ENCODE measurements at places on chromosomes 1 and 21.

DNA sequence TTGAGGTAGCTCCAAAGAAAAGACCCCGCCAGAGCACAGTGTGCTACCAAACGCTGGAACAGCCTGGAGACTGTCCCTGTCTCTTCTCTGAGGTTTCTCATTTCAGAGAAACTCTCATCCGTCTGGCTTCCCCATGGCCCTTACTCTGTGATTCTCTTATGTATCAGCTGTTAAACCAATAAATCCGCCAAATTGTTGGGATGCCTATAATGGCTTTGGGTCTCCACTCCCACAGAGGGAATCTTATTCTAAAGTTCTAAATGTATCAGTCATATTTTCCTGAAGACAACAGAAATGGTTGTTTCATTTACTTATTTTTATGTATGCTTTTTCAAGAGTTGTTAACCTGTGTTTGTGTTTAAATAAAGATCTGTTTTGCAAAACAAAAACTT is 4.0 kb downstream of the ERG start:
- no peak for DNase-seq

DNA sequence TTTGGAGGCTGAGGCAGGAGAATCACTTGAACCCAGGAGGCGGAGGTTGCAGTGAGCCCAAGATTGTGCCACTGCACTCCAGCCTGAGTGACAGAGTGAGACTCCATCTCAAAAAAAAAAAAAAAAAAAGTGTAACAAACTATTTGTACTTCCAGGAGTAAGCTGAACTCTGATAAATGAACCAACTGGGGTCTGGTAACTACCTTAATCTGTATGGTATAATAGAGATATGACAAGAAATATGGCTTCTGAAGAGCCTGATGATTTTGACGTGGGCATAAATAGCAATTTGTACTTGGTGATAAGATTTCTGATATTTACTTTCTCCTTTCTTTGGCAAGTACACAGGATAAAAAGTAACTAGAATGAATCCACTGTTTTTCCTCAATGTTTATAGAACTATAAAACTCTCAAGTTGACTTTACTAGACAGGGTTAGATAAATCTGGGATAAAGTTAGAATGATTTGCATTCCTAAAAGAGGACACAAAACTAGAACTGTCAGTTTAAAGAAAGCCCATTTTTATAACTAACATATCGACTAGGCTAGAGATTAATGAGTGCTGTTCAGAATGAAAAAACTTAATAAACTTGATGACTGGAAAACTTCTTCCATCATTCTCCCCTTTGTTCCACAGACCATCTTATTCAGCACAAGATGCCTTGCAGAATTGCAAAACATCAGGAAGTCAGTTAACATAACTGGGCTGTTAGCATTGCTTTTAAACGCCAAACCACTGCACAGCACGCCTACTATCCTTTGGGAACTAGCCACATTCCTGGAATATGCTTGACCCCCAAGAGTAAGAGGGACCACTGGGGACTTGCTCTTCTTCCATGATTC is 51.5 kb upstream of the EDARADD start:
- no peak for DNase-seq

DNA sequence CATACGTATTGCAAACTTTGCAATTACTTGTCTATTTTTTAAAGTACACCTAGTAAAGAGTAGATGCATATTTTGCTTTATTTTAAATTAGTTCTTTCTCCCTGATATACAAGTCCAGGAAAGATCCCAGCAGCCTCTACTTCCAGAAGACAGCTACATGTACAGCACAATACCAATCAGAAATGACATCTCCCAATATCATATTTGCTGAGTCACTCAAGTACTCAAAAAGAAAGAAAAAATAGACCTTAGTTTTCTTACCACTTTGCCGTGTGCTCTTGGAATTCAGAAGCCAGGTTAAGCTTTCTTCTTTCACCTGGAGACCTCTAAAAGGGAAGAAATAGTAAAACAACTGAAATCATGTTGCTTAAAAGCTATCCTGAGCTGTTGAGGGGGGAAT is 412.6 kb upstream of the RUNX1 start:
- DNase-seq = no peak

GRCh38 chr21:32860399-32860798 is 88.8 kb upstream of the PAXBP1 start:
- no peak for DNase-seq

DNA sequence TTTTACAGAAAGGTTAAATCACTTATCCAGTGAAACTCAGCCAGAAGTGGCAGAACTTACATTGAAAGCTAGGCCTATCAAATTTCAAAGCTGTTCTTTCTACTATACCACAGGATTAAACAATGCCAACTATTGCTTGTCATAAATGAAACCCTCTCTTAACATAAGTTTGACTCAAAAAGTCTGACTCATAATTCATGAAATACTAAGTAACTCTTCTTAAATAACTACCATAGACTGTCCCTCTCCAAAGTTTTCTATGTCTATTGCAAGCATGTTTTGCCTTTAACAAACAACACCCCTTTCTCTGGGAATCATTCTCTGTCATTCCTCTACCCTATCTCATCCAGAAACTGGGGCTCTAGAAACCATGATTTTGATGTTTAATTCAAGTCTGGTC is 109.5 kb upstream of the UBE2U start:
- no peak for DNase-seq

DNA sequence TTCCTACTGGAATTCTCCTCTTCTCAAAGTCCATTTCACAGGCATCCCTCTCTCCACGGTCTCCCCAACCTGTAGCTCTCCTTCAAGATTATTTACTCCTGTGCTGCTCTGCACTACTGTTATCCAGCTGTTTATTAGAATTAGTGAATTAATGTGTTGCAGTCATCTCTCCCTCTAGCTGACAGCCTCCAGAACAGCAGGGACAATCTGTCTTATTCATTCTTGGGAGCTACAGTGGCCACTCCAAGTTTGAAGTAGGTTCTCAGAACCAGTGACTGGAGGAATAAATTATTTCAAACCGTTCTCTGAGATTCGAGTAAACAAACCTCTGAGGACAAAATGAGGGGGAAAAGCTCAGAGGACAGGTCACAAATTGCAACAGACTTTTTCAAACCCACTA is 330.9 kb downstream of the RRAGC start:
- no peak for DNase-seq

DNA sequence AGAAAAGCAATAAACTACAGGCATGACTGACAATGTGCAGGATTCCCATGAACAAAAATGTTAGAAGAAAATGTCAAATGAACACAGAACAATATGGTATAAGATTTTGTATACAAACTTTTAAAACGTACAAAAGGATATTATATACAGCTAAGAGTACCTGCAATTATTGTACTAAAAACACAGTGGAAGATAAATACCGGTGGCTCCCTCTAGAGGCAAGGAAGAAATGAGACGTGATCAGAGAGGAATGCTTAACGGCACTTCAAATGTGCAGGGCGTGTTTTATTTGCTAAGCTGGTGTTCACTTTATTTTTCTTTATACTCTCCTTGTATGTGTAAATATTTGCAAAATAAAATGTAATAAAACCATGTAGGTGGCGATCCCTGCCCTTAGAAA is 191.8 kb upstream of the SAMSN1 start:
- DNase-seq = peak; percentile 18

GRCh38 chr1:159900086-159900680 is at the start of gene CFAP45:
Gene CFAP45, minus strand, starts transcription at chr1:159900165. Its CDS starts 67 bp downstream, at chr1:159900098.
- peak; percentile 93 for DNase-seq

DNA sequence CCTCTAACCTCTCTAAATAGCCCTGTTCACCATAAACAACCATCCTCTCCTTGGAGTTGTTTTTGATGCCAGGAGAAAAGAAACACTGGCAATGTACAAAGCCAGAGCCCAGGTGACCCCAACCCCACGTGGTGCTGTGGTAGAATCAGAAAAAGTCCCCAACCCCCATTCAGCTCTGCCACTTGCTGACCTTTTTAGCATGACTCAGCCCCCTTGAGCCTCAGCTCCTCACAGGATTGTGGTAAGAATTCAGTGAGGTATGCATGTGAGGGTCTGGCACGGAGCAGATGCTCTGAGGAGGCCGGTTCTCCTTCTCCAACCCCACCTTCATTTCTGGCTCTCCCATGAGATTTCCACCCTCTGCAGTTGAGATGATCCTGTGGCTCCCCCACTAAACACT is 11.1 kb upstream of the CHI3L1 start:
- DNase-seq = no peak

DNA sequence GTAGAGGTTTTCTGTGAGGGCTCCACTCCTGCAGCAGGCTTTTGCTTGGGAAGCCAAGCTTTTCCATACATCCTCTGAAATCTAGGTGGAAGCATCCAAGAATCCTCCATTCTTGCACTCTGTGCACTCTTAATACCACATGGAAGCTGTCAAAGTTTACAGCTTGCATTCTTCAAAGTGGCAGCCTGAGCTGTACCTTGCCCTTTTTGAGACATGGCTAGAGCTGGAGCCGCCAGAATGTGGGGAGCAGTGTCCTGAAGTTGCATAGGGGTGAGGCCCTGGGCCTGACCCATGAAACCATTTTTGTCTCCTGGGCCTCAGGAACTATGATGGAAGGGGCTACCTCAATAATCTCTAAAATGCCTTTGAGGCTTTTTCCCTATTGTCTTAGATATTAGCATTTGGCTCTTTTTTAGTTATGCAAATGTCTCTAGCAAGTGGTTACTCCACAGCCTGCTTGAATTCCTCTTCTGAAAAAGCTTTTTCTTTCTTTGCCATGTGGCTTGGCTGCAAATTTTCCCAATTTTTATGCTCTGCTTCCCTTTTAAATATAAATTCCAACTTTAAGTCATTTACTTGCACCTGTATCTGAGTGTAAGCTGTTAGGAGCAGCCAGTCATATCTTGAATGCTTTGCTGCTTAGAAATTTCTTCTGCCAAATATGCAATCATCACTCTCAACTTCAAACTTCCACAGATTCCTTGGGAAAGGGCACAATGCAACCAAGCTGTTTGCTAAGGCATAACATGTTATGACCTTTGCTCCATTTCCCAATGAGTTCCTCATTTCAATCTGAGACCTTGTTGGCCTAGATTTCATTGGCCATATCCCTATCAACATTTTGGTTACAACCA is 92.1 kb upstream of the ARTN start:
- no peak for DNase-seq

DNA sequence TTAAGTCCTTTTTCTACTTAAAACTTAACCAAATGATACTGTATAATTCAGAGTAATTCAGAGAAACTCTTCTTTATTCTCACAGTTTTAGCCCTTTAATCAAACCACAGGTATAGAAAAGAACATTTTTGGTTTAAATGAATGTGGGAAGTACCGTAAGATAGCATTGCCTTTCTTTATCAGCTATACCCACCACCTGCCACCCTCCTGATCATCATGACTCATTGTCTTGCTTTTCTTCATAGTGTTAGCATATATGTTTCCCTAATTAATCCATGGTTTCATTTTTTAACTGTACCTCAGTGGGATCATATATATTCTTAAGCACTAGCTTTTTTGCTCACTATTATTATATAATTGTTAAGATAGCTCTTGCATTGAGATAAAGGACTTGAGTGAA is 27.5 kb upstream of the ANGPTL1 start:
- DNase-seq = no peak

GRCh38 chr1:61743716-61744580 is 1.7 kb downstream of the PATJ start:
- peak; percentile 28 for DNase-seq

DNA sequence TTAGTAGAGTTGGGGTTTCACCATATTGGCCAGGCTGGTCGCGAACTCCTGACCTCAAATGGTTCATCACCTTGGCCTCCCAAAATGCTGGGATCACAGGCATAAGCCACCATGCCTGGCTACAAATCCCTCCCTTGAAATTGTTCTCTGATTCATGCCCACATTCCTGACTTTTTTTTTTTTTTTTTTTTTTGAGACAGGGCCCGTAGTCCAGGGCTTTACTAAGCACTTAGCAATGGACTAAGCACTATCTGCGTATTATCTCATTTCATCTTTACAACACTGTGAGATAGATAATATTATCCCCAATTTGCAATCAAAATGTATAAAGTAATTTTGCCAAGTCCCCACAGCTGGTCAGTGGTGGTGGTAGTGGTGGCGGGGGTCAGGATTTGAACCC is 58.9 kb downstream of the VWA5B1 start:
- no peak for DNase-seq

- no peak for DNase-seq
These were observed 37.9 kb upstream of the PDC start for GRCh38 chr1:186498695-186499389.
